NCI-H1092 treated with DMSO at 0.1 percent for 48 hours (cell line): ENCODE measurements at places on chromosomes 16 and 17.
A peak's percentile ranks its signal among the peaks of the same experiment; 100 is the strongest.

DNA sequence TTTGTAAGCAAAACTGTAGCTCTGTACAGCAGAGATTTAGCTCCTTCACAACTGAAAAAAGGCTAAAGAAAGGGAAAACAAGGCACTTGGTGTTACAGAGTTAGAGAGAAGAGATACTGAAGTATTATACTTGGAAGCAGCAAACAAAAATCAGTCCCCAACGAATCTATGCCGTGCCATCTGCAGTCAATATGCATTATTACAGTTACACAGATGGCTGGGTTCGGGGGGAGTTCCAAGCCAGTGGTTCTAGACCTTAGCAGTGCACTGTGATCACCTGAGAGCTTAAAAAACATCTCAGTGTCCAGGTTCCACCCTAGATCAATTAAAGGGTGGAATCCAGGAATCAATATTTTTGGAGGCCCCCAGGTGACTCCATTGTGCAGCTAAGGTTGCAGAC, 489.9 kb downstream of the SHISA9 start:
- no peak for DNase-seq

GRCh38 chr17:47310186-47310733, 13.5 kb upstream of the EFCAB13 start:
- no peak for DNase-seq

GRCh38 chr17:76447931-76448652, 4.9 kb downstream of the UBE2O start:
- no peak for DNase-seq

GRCh38 chr17:19768046-19768782, 20.1 kb upstream of the ALDH3A1 start:
- DNase-seq = no peak

DNA sequence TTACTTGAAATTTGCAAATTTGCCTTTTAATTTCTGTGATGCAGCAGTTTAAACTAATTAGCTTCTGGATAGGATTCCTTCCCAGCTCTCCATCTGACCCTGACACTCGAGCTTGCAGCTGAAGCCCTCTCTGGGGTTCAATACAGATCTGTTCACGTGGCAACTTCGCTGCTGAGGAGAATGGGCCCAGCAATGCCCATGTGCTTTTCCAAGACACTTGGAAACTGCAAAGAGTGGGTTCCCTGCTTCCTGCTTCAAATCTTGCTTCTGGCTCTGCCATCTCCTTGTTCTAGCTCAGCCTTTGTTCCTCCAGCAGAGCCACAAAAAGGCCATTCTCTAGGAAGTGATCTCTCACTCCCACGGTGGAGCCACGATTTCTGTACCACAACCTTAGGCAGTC, 50.0 kb upstream of the IRX6 start:
- DNase-seq = no peak

DNA sequence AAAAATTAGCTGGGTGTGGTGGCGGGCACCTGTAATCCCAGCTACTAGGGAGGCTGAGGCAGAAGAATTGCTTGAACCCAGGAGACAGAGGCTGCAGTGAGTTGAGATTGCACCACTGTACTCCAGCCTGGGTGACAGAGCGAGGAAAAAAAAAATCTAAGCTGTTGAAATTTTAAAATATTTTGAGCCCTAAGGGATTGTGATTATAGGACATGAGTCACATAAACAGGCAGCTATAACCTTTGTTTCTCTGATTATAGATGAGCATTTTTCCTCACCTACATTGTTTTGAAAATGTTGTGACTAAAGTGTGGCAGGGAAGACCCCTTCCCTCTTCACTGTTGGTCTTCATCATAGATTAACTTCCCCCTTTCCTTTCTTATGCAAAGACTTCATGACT, 135.5 kb downstream of the MGAT5B start:
- no peak for DNase-seq

GRCh38 chr17:74671031-74671771, 41.5 kb downstream of the CD300LF start:
- no peak for DNase-seq

DNA sequence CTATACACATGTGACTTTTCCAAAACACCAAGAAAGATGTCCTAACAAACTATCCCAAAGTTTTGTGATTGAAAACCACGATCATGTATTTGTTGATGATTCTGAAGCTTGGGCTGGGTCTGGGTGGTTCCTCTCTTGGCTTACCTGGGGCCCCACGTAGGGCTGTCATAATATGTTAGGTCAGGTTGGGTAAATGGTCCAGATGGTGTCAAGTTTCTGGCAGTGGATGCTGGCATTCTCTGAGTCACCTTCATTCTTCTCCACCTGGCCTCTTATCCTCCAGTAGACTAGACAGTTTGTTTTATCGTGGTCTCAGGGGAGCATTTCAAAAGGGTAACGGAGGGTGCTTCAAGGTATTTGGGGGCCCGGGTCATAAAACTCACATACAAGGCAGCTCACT, 39.4 kb downstream of the SYCE1L start:
- peak; percentile 32 for DNase-seq

DNA sequence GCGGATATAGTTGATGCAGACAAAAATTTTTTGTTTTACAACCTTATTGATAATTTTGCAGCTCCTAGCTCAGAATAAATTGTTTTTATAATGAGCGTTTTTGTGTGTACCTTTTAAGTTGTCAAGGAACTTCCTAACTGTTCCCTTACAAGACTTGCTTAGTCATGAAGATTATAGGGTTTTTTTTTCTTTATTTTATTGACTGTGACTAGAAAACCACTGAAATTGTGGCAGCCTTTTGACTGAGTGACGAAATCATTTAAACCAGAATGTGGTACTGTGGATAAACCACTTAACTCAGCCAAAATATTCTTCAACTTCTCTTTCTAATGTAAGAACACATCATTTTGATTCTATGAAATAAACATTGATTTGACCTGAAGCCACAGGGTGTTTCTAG, 40.8 kb upstream of the VPS4A start:
- DNase-seq = no peak

DNA sequence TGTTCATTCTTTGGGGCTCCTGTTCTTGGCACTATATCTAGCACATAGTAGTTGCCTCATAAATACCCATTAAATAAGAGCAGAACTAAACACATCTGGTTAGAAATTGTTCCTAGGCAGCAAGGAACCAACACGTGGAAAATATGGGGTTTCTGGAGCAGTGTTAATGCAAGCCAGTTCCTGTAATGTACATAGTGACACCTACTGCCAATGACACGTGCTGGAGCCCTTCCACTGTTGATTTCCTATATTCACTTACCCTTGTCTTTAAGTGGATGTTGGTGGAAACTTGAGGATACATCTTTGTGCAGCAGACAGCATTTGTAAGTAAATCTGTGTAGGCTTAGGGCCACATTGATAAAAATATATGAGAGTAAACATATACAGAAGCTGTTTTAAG, 1.6 kb upstream of the IRF8 start:
- no peak for DNase-seq

DNA sequence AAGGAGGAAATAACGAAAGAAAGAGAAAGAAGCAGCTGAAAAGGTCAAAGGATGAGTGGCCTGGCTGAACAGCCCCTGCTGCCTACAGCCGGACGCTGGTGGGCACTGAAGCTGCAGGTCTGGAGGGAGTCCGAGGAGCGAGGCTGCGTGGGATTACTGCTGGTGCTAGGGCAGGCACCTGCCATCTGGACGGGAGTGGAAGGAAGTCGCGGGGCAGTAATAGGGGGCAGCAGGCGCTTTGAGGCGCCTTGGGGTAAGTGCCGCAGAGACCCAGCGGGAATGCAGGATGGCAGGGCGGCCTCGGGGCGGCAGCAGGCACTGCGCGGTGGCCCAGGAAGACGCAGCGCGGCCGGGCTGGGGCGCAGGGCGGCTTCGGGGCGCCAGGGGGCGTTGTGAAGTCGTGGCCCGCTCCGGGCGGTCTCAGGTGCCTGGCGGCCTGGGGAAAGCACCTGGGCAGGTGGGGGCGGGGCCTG, 303 bp upstream of the SCNN1G start:
- DNase-seq = peak; percentile 73

GRCh38 chr17:4747847-4748246, 8.1 kb upstream of the CXCL16 start:
- DNase-seq = no peak

DNA sequence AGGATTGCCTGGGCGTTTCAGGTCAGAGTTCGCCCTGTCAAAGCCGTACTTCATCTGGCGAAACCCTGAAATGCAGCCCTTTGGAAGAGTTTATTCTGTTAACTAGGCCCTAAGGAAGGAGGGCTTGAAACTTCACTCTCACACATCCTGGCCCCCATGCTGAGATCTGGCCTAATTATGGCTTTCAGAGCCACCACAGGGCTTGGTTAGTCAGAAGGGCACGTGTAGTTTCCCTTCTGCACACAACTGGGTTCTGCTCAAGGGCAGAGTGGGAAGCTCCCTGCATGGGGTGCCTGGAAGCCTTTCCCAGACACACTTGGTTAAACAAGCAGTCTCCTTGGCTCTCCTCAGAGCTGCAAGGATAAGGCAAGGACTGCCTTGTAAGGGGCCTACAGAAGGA, 397.3 kb downstream of the SHISA9 start:
- DNase-seq = no peak

GRCh38 chr17:13996748-13997147, 72.6 kb upstream of the COX10 start:
- no peak for DNase-seq

GRCh38 chr17:74052993-74053711, 150.3 kb upstream of the RPL38 start:
- DNase-seq = no peak
